ENCODE measurements at places on chromosomes 5 and 9.

GRCh38 chr9:102047549-102047948, 309.1 kb upstream of the GRIN3A start:
- DNase-seq: no peak

DNA sequence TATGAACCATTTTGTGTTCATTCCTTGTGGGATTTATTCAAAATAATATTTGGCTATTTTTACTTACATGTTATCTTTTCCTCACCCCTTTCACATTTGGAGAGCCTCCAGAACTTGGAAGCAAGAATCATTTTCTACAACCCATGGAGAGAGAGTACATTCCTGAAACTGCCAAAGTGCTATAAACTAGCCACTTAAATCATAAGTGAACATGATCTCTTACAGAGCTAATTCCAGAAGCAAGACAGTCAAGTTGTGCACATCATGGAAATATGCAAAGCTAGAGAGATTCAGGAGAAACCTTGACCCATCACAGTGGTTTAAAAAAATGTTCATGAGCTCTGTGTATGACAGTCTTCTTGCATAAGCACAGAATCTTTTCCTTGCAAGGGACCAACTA, 883.6 kb upstream of the C9orf72 start:
- DNase-seq: no peak

DNA sequence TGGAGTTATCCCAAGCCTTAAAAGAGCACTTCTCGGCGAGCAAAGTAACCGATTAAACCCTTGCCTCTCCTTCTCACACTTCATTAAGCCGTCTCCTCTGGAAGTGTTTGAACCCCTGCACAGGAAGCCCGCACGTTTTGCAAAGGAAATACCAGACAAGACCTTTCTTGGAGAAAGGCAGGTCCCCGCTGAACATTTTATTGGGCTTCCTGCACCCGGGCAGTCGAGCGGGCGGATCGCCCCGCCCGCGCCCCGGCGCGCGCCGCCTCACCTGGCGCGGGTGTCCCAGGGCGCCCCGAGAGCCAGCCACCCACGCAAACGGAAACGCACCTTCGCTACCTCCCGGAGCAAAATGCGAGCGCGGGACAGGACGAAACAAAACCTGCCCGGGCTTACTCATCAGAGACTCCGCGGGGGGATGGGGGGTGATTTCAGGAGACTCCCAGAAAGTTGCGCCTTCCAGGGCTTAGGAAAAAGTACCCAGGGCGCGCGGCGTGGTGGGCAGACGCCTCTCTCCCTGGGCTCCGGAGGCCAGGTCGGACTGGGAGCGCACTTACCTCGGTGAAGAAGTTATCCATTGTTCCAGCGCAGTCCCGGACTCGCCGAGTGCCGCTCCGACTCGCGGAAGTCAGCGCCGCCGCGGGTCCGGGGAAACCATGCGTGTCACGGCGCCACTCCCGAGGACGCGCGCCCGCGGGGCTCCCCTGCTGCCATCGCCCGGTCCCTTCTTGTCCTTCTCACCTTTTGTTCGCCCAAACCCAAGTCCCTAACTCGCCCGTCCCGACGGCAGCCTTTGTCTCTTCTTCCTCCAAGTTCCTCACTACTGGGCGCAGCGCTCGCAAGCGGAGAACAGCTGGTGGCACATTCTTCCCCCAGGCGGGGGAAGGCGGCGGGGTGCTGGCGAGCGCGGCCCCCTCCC, 598 bp downstream of the MYO10 start:
- DNase-seq: peak; percentile 69

DNA sequence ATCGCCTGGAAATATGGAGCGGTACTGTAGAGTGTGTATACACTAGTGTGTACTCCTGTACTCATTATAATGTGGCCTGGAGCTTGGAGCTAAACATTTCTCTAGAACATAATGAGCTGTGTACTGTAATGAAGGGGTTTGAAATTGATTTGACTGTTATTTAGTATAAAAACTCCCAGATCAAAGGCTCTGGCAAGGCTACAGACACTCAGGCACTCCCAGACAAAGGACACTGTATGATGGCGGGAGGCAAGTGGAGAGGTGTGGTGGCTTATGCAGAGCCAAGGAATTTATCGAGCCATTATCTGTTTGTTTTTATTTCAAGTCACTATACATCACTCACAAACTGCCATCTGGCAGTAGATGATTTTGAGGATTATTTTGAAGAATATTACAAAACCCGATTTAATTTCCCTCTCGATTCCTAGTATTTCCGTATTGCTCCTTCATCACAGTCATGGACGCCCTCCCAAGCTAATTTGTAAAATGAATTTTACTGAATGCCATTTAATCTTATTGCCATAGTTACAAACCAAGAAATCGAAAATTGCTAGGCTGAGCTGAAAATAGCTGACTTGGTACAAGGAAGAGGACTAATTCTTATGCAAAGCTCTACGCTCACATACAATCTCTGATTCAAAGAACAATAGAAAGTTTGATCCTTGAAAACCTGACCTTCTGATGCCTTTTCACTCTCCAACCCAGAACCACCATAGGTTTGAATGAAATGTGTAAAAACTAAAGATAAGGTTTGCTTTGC, 240.2 kb upstream of the SEMA6A start:
- DNase-seq: no peak
